ENCODE measurements at places on chromosomes 2 and 18.

GRCh38 chr18:13298262-13298661 lies 79.7 kb downstream of the LDLRAD4 start:
- no peak for DNase-seq

DNA sequence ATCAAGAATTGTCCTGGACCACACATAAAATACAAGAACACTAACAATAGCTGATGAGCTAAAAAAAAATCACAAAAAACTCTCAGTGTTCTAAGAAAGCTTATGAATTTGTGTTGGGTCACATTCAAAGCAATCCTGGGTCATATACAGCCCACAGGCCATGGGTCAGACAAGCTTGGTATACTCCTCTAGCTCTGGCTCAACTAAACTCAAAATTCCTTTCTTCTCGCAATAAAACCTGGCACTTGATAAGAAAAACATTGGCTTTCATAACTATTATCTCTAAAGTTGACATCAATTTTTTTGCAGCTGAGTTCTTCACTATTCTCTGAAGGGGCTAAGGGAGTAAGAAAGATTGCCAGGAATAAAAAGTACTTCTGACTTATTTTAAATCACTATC lies 38.3 kb downstream of the FBXO48 start:
- DNase-seq = no peak

GRCh38 chr2:238225911-238226697 lies 13.7 kb downstream of the HES6 start:
- no peak for DNase-seq

GRCh38 chr2:98357849-98358248 lies 11.6 kb downstream of the CNGA3 start:
- DNase-seq = no peak

DNA sequence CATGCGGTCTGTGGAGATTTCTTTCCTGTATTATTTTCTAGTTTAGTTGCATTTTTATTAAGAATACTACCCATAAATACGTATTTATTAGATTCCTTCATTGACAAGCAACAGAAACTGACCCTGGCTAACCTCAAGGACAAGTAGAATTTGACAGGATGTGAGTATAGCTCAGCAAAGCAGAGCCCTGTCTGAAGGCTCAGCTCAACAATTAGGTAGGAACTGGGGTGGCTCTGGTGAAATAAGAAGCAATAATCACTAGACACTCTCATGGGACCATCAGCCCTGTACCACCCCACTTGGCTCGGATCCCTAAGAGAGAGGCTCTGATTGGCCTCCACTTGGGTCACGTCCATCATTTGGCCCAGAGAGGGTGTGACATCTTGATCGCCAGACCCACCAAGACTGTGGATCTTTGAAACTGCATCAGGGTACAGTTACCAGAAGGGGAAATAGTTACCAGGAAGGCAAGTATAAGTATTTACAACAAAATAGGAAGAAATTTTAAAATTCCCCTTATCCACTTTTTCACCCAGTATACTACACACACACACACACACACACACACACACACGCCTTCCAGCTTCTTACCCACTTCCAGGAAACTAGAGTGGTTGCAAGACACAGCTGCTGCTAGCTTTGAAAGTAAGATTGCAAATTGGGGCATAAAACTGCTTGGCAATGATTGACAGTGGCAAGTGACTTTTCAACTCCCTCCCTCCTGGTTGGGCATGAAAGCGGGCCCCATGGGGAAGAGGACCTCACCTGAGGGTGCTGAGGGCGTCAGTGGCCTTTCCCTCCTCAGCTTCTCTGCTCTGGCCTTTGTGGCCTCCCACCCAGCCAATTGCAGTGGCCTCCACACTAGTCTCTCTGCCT lies 41.8 kb downstream of the KCTD18 start:
- no peak for DNase-seq
